ENCODE measurements at places on chromosomes 16 and 17.

GRCh38 chr17:27630607-27631410, at the start of gene LGALS9:
TSS of gene LGALS9 (plus strand) at chr17:27631188. CDS start at chr17:27631266, 78 bp downstream.
- no peak for DNase-seq

DNA sequence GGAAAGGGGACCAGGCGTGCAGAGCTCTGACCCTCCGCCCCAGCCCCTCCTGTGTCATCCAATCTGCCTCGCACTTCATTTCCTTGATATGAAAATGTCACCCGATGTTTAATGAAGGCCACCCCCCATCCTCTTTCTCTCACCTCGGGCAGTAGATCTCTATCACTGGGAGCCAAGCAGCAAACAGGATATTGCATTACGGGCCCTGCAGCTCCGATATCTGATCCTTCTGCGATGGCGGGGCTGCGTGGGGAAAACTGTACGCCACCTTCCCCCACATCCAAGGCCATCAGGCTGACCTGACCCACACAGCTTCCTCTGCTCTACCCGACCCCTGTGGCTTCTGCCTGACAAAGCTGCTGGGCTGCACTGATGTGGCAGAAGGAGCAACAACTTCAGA, 74.9 kb downstream of the DYNLRB2 start:
- DNase-seq, result no peak

GRCh38 chr17:40538019-40538935, 27.0 kb downstream of the CCR7 start:
- no peak for DNase-seq

DNA sequence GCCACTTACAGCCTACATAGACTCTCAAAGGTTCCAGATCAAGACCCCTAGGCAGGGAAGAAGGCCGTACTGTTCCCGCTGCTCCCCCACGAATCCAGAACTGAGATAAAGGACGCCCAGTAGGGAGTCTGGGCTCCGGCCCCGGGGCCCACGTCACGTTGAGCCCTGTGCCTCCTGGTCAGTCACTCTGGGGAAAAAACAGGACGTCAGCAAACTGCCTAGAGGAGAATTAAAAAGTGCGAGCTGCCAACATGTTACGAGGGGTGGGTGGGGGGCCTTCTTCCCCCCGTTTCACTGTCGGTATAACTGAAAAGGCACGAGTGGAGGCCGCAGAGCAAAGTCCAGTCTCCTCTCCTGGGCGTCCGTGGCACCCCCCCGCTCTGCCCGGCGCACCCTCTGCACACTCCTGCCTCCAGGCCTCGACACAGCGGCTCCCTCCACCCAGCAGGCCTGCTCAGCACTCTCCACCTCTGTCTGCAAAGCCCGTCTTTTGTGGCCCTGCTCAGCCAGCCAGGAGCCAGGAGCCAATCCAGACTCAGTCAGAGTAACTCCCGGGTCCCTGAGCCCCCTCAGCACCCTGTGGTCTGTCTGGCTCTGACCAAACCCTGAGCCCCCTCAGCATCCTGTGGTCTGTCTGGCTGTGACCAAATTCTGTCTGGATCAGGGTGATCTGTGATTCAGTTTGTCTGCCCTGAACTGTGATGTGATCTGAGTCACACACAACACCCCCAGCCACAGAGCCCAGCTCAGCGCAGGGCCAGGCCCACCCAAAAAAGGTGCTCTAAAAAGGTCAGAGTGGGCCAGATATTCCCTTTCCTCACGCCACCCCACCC, 6.2 kb downstream of the ITGAE start:
- no peak for DNase-seq

DNA sequence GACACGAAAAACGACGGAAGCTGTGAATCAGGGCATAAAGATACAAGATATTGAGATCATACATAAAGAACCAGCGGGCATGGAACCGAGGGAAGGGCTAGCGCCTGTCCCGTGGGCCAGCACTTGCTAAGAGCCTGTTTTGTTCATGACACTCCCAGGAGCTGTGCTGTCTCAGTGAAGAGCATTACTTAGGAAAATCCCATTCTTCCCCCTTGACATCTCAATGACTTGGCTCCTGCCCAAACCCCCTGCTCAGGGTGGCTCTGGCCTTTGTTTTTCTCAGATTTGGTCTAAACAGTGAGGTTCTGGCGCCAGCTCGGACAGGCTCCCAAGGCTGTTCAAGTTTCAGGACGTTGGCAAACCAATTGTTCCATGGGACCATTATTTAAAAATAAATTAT, 79.1 kb upstream of the SEC14L1 start:
- DNase-seq, result no peak

- no peak for DNase-seq
Observed at GRCh38 chr16:86167061-86167460, 268.1 kb downstream of the IRF8 start.

DNA sequence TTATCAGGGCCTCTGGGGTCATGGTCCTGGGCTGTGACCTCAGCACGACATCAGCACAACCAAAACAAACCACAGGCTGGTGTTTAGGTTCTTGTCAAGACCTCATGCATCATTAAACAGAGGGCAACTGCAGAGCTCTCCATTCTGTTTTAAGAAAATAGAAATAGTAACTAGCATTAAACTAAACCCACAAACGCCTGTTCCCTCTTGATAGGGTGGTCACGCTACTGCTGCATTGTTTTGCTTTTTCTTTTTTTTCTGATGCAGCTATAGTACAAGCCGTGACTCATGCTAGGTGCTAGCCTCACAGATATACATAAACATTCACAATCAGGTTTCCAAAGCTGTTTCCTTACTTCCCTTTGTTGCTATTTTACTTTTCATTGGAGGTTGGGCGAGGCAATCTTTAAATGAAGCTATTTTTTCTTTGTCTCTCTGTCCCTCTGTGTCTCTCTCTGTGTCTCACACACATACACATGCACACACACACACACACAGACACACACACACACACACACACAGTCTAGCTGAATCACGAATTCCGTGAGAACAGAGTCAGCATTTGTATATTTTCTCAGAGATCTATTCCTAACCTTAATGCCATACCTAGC, 310.3 kb downstream of the CDH13 start:
- DNase-seq, result no peak

DNA sequence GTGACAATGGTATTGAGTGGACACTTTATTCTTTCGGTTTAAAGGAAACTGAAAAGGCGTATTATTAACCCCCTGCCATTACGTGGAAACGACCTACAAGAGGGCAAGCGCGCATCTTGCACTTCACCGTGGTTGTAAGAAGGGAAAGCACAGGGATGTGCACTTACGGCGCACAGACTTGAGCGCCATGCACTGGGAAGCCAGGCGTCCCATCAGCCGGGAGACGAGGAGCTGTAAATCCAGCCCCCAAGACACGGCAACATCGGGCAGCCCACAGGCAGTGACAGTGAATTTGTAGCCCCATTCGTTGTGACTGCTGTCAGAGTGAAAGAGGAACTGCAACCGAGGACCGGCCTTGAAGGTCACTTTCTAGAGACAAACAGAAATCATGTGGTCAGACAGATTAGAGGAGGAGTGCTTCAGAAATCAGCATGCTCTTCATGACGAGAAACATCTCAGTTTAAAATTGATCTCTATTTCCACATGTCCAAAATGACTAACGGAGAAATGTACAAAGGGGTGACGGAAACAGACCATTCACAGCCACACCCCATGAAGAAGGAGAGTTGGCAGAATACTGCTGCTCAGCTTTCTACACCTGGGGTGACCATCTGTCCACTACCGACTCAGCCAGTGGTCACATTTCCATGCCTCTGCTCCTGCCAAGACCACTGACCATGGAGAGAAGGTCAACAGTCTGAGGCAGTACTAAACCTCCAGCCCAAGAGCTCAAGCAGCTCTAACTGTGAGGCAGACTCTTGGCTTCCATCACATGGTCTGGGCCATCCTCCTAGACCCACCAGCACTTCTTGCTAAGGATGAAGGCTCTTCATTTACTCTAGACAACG, 68.6 kb downstream of the ZZEF1 start:
- no peak for DNase-seq

DNA sequence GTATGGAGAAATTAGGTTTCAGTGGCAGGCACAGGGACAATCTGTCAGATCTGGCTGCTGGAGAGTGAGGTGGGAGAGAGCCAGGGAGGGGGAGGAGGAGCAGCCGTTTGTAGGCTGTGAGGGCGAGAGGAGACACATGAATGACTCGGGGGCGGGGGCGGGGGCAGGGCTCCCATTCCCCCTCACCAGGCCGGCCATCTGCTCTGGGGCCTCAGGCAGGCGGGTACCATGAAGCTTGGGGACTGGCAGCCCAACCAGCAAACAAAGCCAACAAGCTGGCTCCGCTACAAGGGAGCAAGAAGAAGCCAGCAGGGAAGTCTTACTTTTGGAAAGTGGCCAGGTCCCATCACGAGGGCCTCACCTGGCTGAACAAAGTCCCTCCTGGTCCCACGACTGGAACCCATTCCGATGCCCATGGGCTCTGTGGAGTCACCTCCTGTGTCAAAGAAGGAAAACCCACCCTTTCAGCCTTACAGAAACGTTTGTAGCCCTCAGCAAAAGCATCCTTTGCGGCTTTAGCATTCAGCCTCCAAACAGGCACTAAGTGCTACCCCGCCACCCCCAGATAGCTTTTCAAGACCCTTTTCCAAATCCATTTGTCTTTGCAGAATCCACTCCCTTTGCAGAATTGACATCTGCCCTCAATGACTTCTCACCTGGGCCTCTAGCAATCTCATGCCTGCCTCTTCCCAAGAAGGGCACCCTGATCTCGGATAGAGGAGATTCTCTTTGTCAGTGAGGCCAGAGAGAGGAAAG, 9.2 kb upstream of the SSTR2 start:
- no peak for DNase-seq

DNA sequence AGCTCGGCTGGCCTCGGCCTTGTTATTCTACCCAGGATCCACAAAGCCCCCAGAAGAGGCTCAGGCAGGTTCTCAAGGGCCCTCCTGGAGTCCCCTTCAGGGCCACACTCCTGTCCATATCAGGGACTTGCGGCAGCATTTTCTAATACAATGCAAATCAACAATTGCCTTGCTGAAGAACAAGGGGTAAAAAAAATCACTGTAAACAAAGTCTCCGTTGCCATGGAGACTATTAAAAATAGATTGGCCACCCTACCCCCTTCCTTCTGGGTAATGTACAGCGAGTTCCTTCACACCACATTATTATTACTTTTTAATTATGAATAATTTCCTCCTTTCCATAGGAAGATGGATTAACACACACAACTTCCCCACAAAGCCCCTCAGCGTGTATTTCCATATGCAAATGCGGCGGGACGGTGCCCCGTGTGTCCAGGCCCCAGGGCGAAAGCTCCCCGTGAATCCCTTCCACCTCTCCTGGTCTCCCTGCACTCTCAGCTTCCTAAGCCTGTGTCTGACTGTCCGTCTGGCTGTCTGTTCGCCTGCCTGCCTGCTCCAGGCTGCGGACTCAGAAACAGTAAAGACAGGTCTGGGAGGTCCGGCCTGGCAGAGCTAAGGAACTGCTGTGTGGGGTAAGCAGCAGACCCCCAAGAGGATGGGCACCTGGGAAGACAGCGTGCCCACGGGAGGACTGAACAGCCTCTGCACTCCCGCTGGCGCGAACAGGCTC, 196.6 kb downstream of the RBFOX3 start:
- DNase-seq, result no peak

GRCh38 chr17:49132699-49133364, at the start of gene B4GALNT2:
TSS of gene B4GALNT2 (plus strand) at chr17:49132769. CDS start at chr17:49132793, 24 bp downstream.
- no peak for DNase-seq

DNA sequence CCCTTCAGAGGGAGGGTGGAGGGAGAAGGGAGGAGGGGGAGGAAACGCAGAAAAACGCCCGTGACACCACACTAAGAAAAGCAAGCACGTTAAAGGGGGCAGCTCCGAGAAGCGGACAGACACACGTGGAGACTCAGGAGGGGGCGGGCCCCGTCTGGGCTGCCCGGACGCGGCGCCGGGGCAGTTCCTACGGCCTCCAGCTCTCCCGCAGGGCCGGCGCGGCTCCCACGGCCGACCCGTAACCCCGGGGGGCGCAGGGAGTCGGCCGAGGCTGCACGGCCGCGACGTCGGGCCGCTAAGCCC, 362 bp downstream of the KLHDC4 start:
- DNase-seq, result no peak

- no peak for DNase-seq
Observed at GRCh38 chr16:8682551-8683259, 8.3 kb downstream of the ABAT start.

- no peak for DNase-seq
Observed at GRCh38 chr16:89491238-89491869, 993 bp upstream of the ANKRD11 start.

DNA sequence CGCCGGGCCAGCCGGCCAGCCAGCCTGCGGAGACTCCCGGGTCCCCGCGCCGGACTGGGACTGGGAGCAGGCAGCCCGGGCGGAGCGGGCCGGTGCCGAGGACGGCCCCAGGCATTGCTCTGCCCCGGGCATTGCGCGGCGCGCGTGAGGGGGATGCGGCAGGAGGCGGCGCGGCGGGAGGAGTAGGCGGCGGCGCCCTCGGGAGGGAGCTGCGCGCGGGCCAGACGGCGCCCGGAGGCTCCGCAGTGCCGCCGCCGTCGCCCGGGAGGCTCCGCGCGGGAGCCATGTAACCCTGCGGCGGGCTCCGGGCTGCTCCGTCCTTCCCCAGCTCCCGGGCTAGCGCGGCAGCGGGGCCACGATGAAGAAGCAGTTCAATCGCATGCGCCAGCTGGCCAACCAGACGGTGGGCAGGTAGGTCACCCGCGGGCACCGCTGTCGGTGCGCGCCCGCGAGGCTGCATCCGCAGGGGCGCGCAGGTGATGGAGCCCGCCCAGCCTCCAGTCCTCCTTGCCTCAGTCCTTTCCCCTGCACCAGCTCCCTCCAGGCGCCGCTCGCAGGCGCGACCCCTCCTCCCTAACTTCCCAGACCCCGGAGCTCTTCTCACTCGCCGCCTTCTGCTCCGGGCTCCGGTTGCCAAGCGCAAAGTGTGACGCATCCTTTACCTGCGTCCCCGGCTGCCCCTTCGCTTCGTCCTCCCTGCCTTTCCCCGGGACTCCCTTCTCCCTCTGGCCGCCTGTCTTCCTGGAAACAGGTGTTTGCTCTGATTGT, at the start of gene ARHGAP44:
TSS of gene ARHGAP44 (plus strand) at position 18 of the 768 bp plus-strand sequence. CDS start at position 359, 341 bp downstream.
- DNase-seq, result no peak

GRCh38 chr17:8444494-8444893, 8.8 kb downstream of the NDEL1 start:
- no peak for DNase-seq

- no peak for DNase-seq
Observed at GRCh38 chr17:79937391-79938335, 98.0 kb downstream of the TBC1D16 start.

DNA sequence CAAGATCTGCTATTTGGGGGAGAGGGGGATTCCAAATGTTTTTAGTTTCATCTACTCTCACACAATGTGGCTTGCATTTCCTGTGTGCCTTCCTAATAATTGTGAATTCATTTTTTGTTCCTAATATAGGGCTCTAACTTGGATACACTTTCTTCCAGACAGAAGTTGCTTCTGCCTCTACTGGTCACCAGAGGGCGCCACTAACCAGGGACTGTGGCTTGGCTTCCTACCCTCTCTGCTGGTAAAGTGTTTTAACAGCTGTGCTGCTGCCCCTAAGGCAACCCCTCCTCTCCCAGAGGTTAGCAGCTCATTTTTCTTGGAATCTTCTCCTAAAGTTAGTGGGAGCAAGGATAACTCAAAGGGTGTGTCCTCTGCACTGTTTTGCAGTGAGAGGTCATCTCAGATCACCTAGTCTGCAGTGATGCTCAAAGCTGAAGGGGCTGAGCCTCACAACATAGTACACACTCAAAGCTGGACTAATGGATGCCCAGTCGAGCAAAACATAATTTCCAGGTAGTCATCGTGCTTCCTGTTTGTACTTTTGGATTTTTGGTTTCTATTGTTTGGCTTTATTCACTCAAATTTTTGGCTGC, 5.0 kb upstream of the PRSS54 start:
- DNase-seq, result no peak

- no peak for DNase-seq
Observed at GRCh38 chr17:2994441-2994840, 69.0 kb downstream of the OR1D5 start.

GRCh38 chr17:48554412-48555257, 9.7 kb upstream of the HOXB2 start:
- DNase-seq, result no peak

- no peak for DNase-seq
Observed at GRCh38 chr17:49817993-49818392, 29.5 kb downstream of the KAT7 start.
